ENCODE measurements at places on chromosomes 1 and 21. TPM values are rescaled to one million over a fixed set of nuclear protein-coding genes. Genes with fewer than 3 reads are reported as not detected.

GRCh38 chr1:42210421-42211133 is 46.0 kb upstream of the GUCA2A start:
- DNase-seq, result no peak

DNA sequence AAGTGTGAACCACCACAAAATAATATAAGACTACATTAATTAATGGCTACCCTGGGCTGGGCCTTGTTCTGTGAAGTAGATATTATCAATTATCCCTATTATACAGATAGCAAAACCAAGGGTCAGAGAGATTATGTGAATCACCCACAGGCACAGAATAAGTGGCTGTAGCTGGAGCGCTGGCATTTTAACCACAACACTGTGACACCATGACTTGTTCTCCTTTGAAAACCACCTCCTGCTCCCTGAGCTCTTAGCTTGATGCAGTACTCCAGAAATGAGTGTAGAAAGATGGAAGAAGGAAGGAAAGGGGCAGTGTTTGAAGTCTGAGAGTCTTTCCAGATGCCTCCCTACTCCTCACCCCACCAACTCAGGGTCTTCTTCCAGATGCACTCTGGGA is 29.5 kb upstream of the JUN start:
- DNase-seq, result no peak

GRCh38 chr1:94284476-94284875 is 47.1 kb upstream of the ARHGAP29 start:
- no peak for DNase-seq

DNA sequence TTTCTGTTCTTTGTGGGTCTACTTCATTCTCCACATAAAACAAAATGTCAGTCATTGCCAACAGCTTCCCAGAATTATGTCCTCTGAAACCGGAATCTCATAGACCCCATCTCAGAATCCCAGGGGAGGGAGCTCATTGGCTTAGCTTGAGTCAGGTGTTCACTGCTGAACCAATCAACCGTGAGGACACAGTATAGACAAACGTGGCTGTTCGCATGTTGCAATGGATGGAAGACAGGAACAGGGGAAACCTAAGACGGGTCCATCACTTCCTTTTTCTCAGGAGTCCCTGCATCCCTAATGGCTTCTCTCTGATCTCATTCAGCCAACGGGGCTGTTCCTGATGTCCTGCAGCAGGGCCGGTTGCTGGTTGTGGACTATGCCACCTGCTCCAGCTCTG is 9.1 kb downstream of the CELA2A start:
- no peak for DNase-seq

DNA sequence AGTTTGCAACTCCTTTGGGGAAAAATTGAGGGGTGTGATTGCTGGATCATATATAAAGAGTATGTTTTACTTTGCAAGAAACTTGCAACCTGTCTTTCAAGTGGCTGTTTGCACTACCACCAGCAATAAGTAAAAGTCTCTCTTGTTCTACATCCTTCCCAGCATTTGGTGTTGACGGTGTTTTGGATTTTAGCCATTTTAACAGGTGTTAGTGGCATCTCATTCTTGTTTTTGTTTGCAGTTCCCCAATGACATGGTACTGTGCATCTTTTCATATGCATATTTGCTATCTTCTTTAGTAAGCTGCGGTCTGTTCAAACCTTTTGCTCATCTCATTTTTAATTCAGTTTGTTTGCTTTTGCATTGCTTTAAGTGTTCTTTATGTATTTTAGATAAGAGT is 535.5 kb downstream of the LRRIQ3 start:
- DNase-seq, result no peak

GRCh38 chr21:29340228-29340627 is 41.5 kb downstream of the BACH1 start:
- DNase-seq, result no peak

DNA sequence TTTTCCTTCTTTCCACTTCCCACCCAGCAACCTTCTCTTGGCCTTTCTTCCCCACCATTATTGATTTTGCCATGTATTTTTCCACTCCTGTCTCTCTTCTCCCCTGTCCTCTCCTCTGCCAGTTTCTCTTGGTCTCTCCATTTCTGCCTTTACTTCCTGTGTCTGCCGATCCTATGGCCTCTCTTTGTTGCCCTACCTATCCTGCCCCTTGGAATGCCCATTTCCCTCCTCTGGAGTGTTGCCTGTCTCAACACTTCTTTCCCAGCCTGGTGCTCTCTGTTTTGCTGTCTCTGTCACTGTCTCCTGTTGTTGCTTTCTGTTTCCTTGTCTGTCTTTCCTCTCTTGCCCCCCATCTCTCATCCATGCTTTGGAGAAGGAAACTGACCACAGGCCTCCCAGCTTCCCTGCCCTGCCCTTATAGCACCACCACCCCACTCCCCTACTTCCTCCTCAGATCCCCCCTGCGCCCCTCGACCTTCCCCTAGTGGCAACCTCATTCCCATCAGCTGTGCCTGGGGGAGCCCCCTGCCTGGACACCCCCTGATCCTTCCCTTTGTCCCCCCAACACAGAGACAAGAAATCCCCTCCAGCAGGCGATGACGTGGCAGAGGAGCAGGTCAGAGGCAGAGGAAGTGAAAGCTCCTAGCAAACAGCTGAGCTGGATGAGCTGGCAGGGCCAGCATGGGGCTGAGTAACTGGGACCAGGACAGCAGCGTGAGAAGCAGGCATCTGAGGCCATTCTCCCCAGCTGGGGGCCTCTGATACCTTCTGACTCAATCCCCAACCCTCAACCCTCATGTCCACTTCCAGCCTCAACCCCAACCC is 6.6 kb upstream of the ETV3L start:
- no peak for DNase-seq

- DNase-seq, result no peak
Measured at GRCh38 chr21:17491716-17492414, 21.0 kb upstream of the CXADR start.

- peak; percentile 25 for DNase-seq
Measured at GRCh38 chr1:179369751-179370341, 4.1 kb downstream of the AXDND1 start.

DNA sequence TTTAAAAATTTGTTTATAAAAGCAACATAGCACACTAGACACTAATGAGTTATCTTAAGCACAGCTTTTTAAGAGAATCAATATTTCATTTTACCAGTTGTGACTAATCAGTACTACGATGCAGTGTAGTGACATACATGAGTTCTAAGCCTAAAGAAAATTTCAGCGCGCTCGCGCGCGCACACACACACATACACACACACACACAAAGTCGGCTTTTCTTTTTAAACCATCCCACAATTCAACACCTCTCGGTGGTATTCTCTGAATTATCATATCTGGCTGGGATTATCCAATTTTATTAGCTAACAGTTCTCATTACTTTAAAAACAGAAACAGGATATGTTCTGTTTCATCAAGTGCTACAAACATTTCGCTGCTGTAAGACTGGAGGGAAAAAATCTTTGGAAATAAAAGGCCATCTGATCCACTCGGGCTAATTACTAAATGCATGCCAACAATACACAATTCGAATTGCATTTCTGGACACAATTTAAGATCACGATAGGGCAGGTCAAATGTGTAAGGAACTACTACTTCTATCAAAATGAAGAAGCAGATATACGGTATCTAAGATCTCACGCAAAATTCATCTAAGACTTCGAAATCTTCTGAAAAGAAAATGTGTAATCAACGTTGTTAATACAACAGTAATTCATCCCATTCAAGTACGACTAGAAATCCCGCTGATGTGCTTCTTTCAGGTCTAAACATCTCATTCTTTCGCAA is 1.2 kb downstream of the TUT4 start:
- DNase-seq, result peak; percentile 26

GRCh38 chr21:42026082-42026435 is 15.9 kb upstream of the ZBTB21 start:
- no peak for DNase-seq

DNA sequence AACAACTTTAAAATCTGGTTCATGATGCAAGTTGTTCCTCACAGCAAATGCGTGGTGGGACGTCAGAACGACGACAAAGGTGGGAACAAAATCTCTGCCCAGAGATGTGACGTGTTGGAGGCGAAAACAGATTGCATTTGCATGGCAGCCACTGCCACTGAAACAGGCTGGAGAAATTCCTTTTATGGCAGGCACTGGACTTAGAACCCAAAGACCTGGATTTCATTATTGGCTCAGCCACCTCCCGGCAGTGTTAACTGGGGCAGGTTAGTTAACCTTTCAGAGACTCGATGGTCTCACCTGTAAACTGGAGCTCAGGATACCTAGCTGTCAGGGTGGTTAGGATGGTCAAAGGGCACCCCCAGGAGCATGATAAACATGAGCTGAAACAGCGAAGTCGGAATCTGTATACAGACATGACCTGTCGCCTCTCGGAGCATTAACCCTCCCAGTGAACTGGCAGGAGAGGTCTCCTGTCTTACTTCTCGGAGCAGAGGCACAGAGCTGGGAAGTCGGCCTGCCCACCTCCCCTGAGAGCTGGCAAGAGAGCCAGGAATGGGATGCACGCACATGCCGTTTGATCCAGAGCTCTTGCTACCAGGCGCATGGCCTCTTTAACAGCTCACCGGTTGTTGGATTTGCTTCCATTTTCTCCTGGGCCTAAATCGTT is 59.2 kb upstream of the TARBP1 start:
- DNase-seq, result no peak

DNA sequence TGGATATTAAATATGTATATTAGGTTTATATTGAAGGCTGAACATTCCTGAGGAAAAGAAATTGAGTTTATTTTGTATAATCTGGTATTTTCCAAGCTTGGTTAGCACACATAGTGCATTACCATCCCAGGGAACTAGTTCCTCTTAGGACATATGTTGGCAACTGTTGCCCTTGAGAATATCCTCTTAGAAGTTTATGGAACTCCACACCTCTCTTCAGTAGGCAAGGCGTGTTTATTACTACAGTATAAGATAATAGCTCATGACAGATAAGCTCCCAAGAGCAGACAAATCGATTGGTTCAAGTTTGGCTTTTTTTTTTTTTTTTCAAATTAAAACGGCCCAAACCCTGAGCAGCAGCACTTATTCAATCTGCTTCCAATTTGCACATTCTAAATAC is 59.8 kb upstream of the SIPA1L2 start:
- DNase-seq, result no peak

- DNase-seq, result no peak
Measured at GRCh38 chr1:69930396-69930795, 275.0 kb downstream of the LRRC40 start.

GRCh38 chr1:109803901-109804331 is 40.2 kb upstream of the EPS8L3 start:
- no peak for DNase-seq

GRCh38 chr1:226510453-226510852 is 38.1 kb upstream of the STUM start:
- DNase-seq, result no peak

DNA sequence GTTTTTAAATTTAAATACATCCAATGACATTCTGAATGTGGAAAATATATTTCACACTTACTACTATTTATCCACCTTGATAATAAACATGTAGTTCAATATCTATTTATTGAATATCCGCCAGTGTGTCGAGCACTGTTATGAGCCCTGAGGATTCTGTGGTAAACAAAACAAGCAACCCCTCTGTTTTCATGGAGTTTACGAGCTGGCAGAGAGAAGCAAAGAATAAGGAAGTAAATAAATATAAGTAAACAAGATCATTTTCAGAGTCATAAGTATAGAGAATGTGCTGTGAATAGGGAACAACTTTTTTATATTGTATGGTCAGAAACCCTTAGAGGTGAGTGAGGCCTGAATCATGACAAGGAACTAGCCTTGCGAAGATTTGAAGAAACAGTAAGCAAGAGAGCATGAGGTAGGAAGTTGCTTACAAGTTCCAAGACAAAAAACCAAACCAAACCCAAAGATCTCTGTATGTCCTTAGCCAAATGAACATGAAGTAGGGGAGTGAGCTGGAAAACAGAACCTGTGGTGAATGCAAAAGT is 6.4 kb upstream of the SERBP1 start:
- no peak for DNase-seq

- DNase-seq, result no peak
Measured at GRCh38 chr1:20584890-20585289, 4.0 kb upstream of the CDA start.

- DNase-seq, result no peak
Measured at GRCh38 chr1:59055908-59056719, 240.8 kb upstream of the FGGY start.

DNA sequence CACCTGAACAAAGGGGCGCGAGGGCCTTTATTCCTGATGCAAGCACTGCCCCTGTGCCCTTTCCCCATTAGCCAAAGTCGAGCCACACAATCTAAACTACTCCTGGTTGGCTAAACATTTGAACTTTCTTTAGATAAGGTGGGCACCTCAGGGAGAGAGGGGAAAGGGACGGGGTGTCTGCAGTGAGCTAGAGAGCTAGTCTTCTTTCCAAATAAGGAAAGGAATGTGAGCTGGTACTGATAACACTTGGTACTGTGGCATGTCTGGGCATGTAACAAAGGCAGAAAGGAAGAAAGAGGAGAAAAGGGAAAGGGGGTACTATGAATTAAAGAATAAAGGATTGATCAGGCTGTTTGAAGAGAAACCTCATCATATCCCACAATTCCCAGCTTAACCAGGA is 62.8 kb downstream of the OVGP1 start:
- no peak for DNase-seq

GRCh38 chr1:108854221-108855019 is 2.5 kb downstream of the AKNAD1 start:
- DNase-seq, result no peak

DNA sequence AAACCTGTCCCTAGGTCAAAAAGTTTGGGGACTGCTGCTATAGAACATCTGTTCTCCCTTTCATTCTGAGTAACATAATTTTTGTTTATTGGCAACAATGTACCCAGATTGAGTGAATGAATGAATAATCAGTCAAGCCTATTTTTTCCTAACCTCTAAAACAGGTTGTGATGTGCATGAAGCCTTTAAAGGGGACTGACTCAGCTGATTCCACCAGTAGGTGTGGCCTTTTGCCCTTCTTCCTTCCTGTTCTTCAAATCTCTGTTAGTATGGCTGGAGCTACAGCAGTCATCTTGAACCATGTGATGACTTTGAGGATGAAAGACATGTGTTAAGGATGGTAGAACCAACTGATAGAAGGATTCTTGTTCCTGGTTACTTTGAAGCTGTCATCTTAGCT is 476.1 kb downstream of the NUF2 start:
- no peak for DNase-seq

DNA sequence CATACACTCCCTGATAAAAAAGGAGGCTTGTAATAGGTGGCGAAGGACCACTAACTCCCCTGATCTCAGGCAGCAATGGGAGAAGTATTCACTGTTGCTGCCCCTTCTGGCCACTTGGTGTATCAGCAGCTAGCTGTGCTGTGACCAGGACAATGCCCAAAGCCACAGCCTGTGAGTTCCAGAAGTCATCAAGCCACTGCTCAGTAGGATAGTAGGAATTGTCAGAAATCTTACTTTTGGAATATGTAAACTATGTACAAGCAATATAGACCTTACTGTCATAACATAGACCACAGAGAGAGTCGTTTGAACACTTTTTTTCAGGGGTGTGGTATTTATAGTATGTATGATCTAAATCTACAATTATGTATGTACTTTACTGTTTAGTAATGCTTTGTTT is 248.3 kb upstream of the CAMK1G start:
- DNase-seq, result peak; percentile 49

The DUSP12 gene
- 39.8 TPM for total RNA-seq

The CR1 gene
- not detected for total RNA-seq

The HES3 gene
- total RNA-seq, result 25.2 TPM

The C1QB gene
- total RNA-seq, result not detected

The BARHL2 gene
- total RNA-seq, result not detected

The C1orf226 gene
- total RNA-seq, result 9.8 TPM

The CD1B gene
- total RNA-seq, result not detected

The VHLL gene
- total RNA-seq, result 0.77 TPM

The BRDT gene
- not detected for total RNA-seq

The SNIP1 gene
- 22.4 TPM for total RNA-seq
